OCI-LY7 (cell line): ENCODE measurements at places on chromosomes 3 and 15.

- DNase-seq: no peak
Measured at GRCh38 chr3:66021731-66022131, 17.0 kb downstream of the MAGI1 start.

DNA sequence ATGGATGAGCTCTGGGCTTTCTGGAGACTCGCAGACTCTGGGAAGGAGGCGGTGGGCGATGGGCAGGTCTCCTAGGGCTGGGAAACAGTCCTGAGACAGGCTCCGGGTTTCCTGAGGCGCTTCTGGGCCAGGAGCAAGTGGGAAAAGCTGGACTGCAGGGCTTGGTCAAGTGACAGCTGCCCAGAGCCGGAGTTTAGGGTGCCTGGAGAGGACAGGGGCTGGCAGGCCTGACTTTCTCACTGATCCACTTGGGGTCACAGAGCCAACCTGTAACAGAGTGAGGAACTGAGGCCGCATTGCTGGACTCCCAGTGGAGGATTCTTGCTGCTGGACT lies 107.9 kb downstream of the APBA2 start:
- no peak for DNase-seq

DNA sequence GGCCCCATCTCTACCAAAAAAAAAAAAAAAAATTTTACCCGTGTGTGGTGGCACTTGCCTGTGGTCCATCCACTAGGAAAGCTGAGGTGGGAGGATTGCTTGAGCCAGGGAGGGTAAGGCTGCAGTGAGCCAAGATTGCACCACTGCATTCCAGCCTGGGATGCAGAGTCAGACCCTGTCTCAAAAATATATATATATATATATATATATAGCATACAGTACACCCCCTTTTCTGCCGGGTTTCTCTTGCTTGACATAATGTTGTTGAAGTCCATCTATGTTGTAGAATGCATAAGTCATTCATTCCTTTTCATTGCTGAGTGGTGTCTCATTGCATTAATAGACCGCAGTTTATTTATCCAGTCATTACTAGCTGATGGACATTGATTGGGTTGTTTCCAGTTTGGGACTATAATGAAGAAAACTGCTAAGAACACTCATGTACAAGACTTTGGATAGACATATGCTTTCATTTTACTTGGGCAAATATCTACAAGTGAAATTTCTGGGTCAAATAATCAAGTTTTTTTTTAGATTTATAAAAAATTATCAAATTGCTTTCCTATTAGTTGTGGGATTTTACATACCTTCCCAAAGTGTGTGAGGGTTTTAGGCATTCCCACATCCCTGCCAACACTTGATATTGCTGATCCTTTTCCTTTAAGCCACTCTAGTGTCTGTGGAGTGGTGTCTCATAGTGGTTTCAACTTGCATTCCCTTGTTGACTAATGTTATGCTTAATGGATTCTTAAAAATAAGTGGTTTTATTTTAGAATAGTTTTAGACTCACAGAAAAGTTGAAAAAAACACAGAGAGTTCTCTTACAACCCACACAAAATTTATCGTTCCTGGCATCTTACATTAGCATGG lies 2.1 kb upstream of the PRR20G start:
- no peak for DNase-seq

DNA sequence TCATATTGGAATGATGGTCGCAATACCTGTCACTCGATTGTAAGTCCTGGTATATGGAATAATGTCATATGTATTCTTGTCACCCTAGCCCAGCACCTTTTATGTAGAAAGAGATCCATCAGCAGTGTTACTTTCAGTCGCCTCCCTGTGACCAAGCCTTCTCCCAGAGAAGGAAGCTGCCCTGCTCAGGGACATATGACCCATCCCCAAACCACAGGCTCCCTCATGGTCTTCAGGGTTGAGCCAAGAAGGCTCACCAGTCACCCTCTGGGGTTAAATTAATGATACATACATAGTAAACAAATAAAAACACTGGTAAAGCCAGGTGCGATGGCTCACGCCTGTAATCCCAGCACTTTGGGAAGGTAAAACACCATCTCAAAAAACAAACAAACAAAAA lies 4.6 kb upstream of the MFGE8 start:
- DNase-seq: no peak

DNA sequence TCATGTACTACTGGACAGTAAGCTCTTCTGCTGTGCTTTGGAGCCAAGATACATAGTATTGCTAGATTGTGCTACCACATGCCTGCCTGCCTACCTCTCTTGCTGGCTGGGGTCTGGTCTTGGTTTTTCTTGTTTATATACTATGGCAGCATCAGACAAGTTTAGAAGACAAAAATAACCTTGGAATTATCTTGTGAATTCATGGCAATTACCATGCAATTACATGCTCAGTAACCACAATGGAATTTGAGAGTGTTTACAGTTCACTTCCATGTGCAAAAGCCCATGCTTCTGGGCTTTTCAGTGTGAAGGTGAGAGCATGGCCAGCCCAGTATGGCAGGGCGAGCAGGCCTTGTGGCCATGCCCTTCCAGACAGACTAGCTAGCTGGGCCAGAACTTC lies 48.0 kb upstream of the C15orf61 start:
- no peak for DNase-seq

GRCh38 chr3:38142959-38143358 lies 4.5 kb downstream of the MYD88 start:
- no peak for DNase-seq
